ENCODE measurements at places on chromosomes 13 and 19.

GRCh38 chr13:36518707-36519106 is 86.4 kb downstream of the CCNA1 start:
- DNase-seq, result no peak

- no peak for DNase-seq
Measured at GRCh38 chr13:79686441-79686840, 205.5 kb downstream of the NDFIP2 start.

DNA sequence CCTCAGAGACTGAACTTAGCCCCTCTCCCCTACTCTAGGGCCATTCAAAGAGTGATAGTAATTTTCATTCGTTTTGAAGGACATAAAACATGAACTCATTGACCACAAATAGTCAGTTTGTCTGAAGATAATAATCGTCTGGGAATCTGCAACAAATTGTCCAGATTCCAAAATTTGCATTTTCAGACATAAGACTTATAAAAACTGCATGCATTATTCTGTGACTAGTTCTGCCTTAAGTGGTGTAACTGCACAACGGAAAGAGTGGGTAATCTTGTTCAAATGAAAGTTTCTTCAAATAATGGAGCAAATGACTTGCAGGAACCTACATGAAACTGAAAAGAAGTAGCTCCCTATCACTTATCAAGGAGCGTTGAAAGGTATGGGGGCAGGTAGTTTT is 8.4 kb downstream of the CSNK1A1L start:
- DNase-seq, result no peak

- no peak for DNase-seq
Measured at GRCh38 chr13:102504002-102504401, 92.8 kb upstream of the TPP2 start.

DNA sequence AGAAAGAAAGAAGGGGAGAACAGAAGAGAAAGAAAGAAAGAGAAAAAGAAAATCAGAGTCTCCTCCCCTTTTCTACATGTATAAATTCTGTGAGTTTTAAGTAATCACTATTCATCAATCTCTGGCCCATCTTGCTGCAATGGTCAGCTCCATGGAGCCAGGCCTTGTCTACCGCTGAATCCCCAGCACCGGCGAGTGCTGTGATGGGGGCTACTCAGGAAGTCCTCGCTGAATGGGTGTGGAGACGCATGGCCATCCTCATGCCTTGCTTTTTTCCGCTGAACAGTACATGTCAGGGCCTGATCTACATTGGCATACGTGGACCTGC is 29.9 kb downstream of the GPR42 start:
- no peak for DNase-seq

DNA sequence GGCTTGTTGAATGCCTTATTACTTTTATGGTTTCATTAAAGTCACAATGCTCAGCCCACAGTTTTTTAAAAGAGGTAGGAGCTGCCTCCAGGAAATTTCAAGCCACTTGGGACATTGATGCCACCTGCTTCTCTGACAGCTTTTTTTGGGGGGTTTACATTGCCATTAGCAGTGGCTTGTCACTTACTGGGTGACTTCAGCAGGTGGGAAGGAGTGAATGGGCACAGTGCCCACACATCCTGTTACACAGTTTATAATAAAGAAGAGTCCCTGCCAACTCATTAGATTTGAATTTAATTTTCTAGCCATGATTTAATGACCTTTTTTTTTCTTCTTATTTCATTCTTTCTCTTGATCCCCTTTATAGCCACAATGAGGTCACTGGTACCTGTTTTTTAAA is 61.0 kb downstream of the NHLRC3 start:
- no peak for DNase-seq

DNA sequence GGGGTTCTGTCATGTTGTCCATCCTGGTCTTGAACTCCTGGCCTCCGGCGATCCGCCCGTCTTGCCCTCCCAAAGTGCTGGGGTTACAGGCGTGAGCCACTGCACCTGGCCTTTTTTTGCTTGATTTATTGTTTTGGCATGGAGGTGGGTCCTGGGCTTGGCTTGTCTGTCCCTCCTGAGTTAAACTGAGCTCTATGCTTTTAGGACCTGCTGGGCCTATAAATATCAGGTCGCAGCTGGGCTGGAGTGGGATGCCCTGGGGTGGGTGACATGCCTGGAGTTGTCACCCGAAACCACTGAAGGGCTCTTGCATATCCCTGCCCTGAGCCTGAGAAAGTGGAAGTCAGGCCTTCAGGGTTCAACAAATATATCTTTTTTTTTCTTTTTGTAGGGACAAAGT is 5.5 kb downstream of the ARRDC5 start:
- DNase-seq, result no peak

DNA sequence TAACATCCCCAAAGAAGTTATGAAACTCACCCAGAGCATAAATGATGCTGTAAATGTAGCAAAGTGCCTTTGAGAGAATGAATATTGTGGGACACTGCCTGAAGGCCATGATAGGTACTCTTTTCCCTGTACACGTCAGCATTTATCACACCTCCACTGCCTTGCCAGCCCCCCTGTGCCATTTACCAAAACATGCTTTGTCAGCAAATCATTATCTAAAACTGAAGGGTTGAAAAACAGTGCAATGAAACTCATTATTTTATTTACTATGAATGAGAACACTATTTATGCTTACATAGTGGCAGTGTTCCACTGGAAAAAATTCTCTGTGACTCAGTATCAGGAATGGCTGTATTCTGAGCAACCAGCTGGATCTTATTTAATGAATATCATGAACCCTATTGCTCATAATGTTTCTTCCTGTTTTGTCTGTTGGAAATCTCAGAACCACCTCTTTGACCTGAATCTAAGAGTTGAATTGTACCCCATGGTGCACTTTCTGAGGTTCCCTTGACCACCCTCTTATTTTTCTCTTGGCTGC is 564.1 kb downstream of the DCT start:
- DNase-seq, result no peak

GRCh38 chr13:79030513-79030912 is 371.6 kb upstream of the OBI1 start:
- DNase-seq, result no peak

DNA sequence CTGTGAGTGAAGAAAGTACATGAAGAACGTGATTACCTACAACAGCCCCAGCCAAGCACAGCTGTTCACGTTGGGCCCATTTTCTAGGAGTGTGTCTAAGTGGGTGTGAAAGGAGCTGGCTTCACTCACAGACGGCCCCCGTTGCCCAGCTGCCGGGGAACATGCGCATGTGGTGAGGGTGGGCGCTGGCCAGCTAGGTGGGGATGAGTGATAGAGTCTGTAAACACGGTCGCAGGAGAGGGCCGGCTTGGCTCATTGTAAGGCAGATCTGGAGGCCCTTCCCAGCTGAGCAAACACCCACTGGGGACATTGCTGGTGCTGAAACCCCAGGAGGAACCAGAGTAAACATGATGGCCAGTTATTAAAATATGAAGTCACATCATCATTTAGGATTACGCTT is 160.5 kb downstream of the TEX29 start:
- DNase-seq, result no peak

- no peak for DNase-seq
Measured at GRCh38 chr13:34750078-34750931, 191.8 kb upstream of the NBEA start.

- no peak for DNase-seq
Measured at GRCh38 chr13:110652764-110653163, 37.4 kb downstream of the NAXD start.

DNA sequence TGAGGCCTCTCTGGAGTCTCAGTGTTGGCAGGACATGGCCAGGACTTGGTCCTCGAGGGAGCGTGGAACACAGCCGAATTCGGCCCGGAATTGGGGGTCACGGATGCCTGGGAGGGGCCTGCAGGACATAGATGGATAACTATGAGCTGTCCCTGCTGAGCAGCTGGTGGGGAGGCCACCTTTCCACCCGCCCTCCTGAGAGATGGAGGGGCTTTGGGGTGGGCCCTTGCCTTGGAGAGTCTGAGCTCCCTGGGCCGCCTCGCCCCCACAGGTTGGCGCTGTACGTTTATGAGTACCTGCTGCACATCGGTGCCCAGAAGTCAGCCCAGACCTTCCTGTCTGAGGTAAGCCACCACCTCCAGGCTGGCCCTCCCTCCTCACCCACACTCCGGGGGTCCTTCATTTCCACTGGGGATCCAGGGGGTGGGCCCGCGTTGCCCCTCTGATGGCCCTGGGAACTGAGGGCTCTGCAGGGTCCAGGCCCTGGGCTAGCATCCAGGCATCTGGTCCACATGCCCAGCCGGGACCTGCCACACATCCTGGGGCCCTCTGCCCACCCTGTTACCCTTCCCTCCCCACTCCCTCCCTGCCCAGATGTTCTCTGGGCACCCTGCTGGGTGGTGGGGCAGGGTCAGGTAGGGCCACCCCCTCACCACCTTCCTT is 8.0 kb downstream of the SSBP4 start:
- no peak for DNase-seq

DNA sequence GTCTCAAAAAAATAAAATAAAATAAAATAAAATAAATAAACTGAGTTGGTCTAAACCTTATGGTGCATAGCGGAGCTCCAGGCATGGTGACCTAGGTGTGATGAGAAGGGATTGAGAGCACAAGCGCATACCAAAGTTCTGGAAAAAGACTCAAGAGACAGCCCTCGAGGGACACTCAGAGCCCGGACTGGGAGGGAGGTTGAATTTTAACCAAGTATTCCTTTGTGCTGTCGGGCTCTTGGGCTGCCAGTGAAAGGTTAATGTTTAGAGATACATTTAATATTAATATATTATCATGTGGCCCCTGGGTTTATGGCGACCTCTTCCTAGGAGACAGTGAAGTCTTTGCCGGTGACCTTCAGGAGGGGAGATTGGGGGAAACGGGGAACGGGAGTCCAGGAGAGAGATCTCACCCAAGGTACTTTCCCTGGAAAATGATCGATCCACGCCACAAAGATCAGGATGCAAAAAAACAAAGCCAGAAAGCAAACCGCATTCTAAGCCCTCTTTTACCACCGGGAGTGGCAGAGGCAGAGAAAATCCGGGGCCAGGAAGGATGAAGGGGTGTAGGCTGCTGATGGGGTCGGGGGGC is 1.6 kb downstream of the FUT6 start:
- no peak for DNase-seq

DNA sequence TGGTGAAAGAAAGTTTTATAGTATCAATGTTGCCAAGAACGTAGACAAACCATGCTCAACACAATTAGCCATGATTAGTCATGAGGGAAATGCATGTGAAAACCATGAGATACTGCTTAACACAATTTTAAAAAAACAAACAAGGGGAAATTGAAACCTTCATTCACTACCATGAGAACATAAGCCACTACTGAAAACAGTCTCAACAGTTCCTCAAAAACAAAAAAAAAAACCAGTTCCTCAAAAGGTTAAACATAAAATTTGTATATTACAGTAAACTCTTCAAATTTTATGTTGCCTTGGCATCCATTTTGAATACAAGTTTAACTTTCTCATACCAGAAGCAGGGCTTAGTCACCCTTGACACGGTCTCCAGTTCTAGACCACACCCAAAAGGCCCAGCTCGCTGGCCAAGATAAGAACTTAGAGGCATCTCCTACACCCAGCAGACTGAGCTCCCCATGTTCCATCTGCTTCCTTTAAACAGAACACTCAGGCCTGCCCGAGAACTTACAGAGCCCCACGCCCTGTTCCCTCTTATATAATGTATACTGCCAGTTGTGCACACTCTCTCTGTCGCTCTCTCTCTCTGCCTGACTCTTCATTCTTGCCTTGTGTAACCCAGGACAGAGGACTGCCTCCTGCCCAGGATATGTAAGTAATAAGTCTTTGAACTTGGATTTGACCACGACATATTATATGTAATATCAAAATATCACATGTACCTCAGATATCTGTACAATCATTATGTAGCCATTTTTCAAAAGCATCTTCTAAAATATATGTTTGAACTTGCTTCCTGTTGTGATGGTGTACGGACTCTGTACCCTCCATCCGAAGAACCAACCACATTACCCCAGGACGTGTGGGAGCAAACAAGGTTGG is 67.4 kb downstream of the STK24 start:
- DNase-seq, result no peak

GRCh38 chr19:1397838-1398237 is 3.5 kb downstream of the GAMT start:
- DNase-seq, result no peak

DNA sequence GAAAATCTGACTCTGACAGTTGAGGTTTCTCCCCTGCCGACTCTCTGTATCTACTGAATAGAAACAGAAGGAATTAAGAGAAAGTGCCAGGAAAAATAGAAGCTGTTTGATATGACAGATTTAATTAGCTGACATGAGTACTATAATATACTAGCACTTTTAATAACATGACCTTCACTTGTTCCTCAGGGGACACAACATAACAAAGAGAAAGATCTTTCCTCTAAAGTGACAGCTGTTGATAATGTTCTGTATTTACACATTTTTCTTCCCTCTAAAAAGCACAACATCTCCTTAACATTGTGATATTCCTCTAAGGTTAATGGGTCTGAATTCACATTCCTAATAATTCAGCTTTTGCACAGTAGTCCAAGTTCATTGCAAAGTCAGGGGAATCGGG is 1136.0 kb downstream of the PCDH17 start:
- no peak for DNase-seq

- DNase-seq, result no peak
Measured at GRCh38 chr19:46232938-46233621, 3.5 kb downstream of the IGFL1 start.

DNA sequence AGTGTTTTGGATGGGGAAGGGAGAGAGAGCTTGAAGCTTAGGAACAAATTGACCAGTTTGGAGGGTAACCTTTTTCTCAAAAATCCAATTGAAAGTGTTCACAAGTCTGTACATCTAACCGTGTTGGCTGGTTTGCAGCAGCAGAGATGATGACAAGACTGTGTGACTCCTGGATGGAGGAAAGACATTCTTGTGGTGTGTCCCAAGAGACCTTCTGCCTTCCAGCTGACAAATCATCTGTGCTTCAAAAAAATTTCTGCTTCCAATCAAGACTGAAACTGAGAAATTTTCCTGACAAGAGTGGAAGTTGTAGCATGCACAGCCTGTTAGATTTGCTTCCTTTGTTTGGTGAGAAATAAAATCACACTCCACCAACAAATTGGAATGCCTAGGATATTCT is 56.2 kb downstream of the LACC1 start:
- DNase-seq, result no peak

DNA sequence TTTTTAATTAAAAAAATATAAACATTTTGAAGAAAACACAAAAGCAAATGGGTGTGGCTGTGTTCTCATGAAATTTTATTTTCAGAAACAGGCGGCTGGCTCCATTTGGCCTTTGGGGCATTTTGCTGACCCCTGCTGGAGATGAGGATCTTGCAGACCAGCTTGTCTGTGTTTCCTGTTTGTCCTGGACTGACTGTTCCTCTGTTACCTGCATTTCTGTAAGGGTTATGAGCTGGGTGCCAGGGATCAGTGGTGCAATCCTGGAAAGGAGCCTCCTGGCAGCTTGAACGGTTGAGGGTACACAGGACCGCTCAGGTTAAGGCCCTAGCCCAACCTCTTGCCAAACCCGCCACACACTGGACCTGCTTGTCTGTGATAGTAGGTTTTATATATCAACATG is 49.9 kb downstream of the ZNF787 start:
- no peak for DNase-seq

All from coronary artery (tissue), 2 donors.